Activated T-helper 2 cell treated with anti-CD3 and anti-CD28 coated beads, Interferon-gamma antibody, Interleukin-2, Interleukin-4, amounts not matched to agents 10 μg/mL and 5 μg/mL and 100 μg/mL, durations not matched to agents 14 hours and 24 hours and 36 hours (primary cell): ENCODE measurements at places on chromosomes 4 and X. TPM values are rescaled to one million over a fixed set of nuclear protein-coding genes. Genes with fewer than 3 reads are reported as not detected.

DNA sequence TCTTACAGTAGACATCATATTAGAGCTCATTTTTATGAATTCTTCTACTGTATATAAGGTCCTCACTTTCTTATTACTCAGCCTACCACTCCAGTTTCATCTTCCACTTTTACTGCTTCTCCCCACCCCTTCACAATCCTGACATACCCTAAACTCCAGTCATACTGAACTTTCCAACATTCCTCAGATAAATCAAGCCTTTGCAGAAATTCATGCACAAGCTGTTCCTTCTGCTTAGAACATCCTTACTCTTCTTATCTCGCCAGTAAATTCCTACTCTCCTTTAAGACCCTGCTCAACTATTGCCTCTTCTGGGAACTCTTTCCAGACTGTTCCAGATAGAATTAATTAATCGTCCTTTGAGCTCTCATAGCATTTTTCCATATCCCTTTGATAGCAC is 24.8 kb downstream of the RTL9 start:
- no peak for DNase-seq

- no peak for DNase-seq
Measured at GRCh38 chr4:11618666-11619282, 190.1 kb upstream of the HS3ST1 start.

HMGN5 gene
- total RNA-seq: 1.3 and 2.8 TPM in 2 replicates

CYBB gene
- 0.09 TPM in 2 replicates for total RNA-seq

- DNase-seq: no peak
Measured at GRCh38 chr4:67725132-67725531, 24.2 kb upstream of the UBA6 start.

DNA sequence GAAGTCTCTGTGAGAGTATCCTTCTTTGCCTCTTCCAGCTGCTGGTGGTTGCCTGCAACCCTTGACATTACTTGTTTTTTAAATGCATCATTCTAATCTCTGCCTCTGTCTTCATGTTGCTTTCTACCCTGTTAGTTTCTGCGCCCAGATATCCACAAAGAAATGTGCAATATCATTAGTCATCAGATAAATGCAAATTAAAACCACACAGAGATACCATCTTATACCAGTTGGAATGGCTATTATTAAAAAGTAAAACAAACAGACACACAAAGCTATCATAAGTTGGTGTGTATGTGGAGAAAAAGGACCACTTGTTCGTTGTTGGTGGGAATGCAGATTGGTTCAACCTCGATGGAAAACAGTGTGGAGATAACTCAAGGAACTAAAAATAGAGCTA is 517.4 kb downstream of the FAT4 start:
- DNase-seq: no peak

LAMP2 gene
- total RNA-seq: 39.8 and 40.7 TPM in 2 replicates

DNA sequence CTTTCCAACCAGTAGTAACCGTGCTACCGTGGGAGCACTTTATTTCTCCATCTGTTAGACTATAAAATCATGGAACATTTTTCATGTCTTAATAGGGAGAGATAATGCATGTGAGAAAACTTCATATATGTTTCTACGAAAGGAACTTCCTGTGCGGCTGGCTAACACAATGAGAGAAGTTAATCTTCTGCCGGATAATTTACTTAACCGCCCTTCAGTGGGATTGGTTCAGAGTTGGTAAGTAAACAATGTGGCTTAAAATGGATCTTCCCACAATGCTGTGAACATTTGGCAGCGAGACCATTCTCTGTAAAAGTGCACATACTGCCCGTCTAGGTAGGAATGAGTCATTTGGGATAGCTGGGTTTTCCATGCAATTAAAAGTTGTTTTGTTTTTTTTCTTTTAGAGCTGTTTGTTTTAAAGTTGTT is 29.6 kb downstream of the PDK3 start:
- no peak for DNase-seq
